ENCODE measurements at places on chromosomes 2 and 18.

DNA sequence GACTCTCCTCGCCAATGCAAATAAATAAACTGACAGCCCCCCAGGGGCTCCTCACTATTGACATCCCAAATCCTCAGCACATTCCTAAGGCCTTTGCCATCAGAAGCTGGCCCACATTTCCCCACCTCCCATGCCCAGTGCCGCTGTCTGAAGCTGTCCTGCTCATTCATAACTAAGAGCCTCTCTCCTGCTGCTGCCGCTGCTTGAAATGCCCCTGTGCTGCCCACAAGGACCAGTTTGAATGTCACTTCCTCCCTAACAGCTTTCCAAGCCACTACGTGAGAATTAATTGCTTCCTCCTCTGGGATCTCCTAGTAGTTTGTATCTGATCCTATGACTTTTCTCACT lies 151.6 kb upstream of the CAPN13 start:
- no peak for DNase-seq

DNA sequence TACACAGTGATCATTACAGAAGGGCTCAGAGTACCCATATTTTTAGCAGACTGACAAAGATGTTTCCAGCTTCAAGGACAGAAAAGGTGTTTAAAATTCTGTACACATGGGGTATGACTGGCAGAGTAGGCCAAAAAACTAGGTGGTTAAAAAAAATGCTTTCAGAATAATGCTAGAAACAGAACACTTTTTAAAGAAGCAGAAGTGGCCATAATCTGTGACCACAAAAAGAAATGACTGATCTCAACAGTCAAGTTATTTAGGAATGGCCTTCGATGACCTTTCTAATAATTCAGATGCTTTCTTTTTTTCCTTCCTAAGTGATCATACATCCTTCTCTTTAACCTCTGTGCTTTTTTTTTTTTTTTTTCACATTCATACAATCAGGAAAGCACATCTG lies 4.1 kb upstream of the AQP4 start:
- no peak for DNase-seq

DNA sequence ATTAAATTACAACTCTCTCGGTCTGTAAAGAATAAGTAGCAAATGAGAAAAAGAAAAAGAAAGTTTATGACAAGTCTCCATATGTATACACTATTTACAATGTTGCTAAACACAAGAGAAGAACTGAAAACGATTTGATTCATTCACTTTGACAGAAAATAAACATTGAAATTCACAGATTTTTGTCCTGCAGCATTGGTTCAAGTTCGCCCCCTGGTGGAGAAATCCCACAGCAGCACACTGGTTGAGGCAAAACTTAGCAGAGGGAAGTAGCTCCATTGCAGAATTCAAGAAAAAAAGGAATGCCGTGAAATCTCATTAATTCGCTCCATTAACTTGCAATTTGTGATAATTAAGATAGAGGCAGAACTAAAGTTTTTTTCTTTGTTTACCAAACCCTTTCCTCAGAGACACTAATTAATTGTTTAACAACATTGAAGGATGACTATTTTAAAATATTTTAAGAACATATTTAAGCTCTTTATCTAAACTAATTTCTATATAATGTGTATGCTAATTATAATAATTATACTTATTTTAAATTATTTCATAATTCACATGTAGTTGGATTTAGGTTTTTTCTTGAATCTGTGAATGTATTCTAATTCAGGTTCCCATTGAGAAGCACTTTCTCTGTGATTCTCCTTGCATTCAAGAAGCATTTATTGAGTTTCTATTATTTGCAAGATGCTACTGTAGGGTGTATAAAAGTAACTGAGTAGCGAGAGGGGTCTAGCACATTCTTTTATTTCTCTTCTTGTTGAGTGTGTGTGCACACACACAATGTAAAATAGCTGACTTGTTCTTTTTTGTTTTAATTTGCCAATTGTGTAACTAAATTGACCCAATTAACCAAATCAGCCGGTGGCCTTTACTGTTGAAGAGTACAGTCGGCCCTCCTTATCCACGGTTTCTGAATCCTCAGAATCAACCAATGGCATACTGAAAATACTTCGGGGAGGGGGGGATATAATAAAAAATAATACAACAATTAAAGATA lies 74.1 kb downstream of the COL4A3 start:
- peak; percentile 60 for DNase-seq

GRCh38 chr2:174054926-174055325 lies 89.8 kb upstream of the SP3 start:
- no peak for DNase-seq

GRCh38 chr2:43031471-43032212 lies 194.8 kb downstream of the ZFP36L2 start:
- DNase-seq, result no peak
